ENCODE measurements at places on chromosomes 2 and 18. TPM values are rescaled to one million over a fixed set of nuclear protein-coding genes. Genes with fewer than 3 reads are reported as not detected.

DNA sequence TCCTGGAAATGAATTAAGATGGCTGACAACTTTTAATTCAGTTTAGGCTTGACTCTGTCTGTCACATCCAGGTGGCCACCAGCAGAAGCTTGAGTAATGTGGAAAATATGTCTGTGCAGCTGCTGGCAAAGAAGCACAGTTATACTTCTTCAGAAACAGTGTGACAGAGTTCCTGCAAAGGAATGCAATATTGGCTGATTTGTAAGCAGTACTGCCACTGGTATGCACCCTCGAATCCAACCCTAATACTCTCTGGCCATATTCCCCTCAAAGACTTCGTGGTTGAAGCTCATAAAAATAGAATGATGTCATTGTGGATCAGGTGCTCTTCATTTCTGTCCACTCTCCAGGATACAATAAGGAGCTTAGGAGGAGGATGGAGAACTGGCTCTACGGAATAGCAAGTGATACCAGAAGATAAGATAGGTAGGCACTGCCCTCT is 86.2 kb downstream of the METTL8 start:
- H3K4me1 ChIP-seq: peaks cover 36% of the 10 kb centered on the region
- no peak overlapping the region for H3K27ac ChIP-seq
- no peak for DNase-seq
- no peak overlapping the region for H3K4me3 ChIP-seq
- no peaks in the 10 kb centered on the region for H3K36me3 ChIP-seq

GRCh38 chr2:74010087-74010541 is 25.4 kb downstream of the TET3 start:
- no peaks in the 10 kb centered on the region for H3K27me3 ChIP-seq
- DNase-seq: no peak
- no peaks in the 10 kb centered on the region for H3K36me3 ChIP-seq

- H3K36me3 ChIP-seq: no peaks in the 10 kb centered on the region
- H3K27ac ChIP-seq: no peak overlapping the region
- no peak for DNase-seq
- H3K27me3 ChIP-seq: no peaks in the 10 kb centered on the region
- H3K4me3 ChIP-seq: no peak overlapping the region
- no peaks in the 10 kb centered on the region for H3K4me1 ChIP-seq
These were observed 511.7 kb upstream of the CNTNAP5 start for GRCh38 chr2:123513351-123513750.

- H3K27ac ChIP-seq: peak overlapping the region; percentile 99
- H3K27me3 ChIP-seq: no peaks in the 10 kb centered on the region
- peaks cover 71% of the 10 kb centered on the region for H3K4me1 ChIP-seq
- H3K4me3 ChIP-seq: peak overlapping the region; percentile 70
- H3K36me3 ChIP-seq: no peaks in the 10 kb centered on the region
- no peak for DNase-seq
These were observed 85.9 kb upstream of the KLF7 start for GRCh38 chr2:207251573-207252192.

DNA sequence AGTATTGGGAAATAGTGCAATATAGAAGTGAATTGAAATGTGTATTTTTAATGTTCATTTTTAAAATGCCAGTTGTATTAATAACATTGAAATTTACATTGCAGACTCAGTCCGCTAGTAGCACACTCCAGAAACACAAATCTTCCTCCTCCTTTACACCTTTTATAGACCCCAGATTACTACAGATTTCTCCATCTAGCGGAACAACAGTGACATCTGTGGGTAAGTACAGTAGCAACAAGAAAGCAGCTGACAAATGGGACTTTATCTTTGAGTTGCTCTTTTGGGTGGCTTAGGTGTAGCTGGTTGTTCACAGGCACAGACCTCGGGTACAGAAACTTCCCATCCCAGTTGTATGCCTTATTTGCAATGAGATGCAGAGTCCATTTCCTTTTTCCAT is 118.2 kb upstream of the IL1R2 start:
- H3K36me3 ChIP-seq: no peaks in the 10 kb centered on the region
- DNase-seq: peak; percentile 71
- no peaks in the 10 kb centered on the region for H3K27me3 ChIP-seq
- H3K27ac ChIP-seq: no peak overlapping the region

The ALLC gene
- total RNA-seq: not detected

Data from Karpas-422 (cell line).